ENCODE measurements at places on chromosomes 2 and 18.

GRCh38 chr18:36580874-36581750 is 247.7 kb downstream of the TPGS2 start:
- DNase-seq: no peak

- no peak for DNase-seq
Measured at GRCh38 chr2:99821572-99821971, 320.8 kb downstream of the AFF3 start.

DNA sequence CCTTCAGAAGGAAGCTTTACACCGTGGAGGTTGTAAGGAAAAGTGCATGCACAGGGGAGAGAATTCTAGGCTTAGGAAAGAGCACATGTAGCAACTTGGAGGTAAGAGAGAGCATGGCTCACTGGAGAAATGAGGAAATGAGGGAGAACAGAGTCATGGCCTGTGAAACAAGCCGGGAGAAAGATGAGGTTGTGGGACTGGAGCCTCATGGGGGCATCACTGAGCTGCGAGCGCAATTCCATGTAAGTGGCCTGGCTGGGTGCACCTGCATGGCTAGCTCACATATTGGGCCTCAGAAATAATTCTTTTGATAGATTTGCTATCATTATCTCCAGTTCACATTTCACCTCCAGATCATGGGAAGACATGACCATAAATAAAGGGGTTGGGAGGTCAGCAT is 785.5 kb upstream of the RAB6C start:
- no peak for DNase-seq

DNA sequence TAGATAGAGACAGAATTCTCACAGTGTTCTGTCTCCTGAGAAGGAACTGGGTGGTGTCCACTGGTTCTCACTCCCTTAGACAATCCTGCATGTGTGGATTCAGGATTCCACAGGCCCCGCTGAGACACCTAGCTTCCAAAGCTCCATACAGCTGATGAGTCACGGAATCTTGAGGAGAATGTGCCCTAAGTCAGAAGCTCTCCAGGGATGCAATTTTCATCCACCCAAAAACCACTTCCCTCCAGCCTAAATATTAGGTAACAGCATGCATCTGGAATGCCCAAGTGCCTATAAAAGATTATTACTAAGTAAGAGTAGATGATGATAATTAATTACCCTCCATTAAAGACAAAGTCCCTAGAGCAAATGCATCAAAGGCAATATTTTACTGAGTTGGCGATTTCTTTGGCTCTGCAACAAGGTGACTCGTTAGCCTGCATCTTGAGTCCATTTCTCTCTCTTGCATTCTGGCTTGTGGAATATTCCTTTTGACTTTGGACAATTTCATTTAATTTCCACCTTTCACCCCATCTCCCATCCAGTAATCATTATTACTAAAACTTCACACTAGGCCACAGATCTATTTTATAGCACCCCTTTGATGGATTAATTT is 475.1 kb downstream of the TNS1 start:
- DNase-seq: no peak

DNA sequence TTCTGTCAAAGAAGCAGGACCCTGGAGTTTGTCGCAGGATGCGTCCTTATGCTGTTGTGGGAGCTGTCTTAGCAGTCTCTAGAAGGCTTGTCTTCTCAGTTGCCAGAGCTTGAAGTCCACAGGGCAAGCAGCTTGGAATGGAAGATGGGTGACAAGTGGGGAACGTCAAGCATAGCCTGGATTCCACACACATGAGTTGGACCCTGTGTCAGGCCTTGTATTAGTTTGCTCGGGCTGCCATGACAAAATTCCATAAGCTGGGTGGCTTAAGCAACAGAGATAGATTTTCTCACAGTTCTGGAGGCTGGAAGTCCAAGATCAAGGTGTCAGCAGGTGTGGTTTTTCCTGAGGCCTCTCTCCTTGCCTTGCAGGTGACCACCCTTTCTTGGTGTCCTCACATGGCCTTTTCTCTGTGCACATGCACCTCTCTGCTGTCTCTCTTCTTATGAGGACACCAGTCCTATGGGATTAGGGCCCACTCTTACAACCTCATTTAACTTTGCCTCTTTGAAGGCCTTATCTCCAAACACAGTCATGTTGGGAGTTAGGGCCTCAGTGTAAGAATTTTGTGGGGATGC is 51.3 kb downstream of the THNSL2 start:
- no peak for DNase-seq

- no peak for DNase-seq
Measured at GRCh38 chr18:25658476-25658875, 306.5 kb upstream of the ZNF521 start.

GRCh38 chr2:235663875-235664274 is 170.0 kb downstream of the AGAP1 start:
- no peak for DNase-seq

DNA sequence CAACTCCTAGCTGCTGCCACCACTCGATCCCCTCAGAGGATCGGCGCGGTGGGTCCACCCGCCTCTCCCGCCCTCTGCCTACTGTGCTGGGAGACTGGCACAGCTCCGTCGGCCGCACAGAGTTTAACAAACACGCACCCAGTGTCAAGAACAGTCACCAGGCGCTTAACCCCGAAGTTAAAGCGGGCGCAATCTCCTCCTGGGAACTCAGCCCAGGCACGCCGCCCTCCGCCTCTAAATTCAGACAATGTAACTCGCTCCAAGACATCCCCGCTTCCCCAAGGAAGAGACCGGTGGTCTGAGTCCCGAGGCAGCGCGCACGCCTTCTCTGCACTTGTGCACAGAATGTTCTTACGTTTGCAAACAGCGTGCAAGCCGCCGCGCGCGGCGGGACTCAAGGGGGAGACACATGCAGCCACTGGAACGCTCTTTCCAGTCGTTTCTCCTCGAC is 533 bp downstream of the CXCR4 start:
- no peak for DNase-seq

DNA sequence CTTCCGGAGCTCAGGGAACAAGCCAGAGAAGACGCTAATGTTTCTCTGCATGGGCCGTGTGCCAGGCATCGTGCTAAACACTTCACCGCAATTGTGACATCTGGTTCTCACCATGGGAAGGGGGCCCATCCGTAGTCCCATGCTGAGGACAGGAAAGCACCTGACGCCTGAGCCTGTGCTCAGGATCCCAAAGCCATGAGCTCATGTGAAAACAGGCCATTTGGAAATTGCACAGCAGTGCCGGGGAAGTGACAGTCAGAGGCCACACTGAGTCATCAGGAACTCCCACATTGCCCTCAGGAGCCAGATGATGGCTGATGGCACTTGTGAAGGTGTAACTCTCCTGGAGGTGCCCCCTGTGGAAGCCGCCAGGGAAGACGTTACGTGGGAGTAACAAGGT is 141.0 kb downstream of the INHBB start:
- no peak for DNase-seq

- DNase-seq: no peak
Measured at GRCh38 chr2:7621018-7621814, 704.0 kb downstream of the RNF144A start.

DNA sequence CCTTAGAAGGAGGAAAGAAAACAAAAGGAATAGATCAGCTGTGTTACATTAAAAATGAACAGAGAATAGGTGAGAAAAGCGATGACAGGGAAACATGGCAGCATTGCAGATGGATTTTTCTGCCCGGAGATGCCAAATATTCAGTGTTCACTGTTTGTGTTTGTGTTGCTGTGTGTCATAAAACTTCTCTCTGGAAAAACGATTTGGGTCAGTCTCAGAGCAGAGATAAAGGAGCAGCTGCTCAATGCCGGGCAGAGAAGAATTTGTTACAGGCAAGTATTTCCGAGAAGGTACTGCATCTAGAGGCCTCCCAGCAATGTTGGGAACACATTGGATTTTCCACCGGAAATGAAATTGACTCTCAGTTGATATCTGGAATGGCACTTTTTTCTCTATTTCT is 156.4 kb upstream of the KLHL14 start:
- no peak for DNase-seq

DNA sequence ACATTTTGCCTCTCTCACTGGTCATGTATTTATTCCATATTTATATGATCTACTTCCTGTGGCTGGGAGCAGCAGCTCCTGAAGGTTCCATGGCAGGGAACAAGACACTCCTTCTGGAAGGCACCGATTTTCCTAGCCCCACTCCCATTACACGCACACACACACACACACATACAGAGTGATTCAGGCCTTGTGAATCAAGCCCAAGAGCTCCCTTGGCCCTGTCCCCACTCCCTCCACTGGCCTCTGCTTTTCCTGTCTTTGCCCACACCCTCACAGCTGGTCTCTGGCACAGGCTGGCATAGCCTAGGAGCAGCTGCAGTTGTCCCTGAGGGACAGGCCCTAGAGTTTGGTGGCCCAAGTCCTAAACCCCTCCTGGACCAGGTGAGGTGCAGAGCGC is 201.7 kb downstream of the NAPG start:
- DNase-seq: no peak

- no peak for DNase-seq
Measured at GRCh38 chr2:20436716-20437470, 10.0 kb upstream of the RHOB start.

- no peak for DNase-seq
Measured at GRCh38 chr2:75709297-75709696, 1.4 kb downstream of the GCFC2 start.

DNA sequence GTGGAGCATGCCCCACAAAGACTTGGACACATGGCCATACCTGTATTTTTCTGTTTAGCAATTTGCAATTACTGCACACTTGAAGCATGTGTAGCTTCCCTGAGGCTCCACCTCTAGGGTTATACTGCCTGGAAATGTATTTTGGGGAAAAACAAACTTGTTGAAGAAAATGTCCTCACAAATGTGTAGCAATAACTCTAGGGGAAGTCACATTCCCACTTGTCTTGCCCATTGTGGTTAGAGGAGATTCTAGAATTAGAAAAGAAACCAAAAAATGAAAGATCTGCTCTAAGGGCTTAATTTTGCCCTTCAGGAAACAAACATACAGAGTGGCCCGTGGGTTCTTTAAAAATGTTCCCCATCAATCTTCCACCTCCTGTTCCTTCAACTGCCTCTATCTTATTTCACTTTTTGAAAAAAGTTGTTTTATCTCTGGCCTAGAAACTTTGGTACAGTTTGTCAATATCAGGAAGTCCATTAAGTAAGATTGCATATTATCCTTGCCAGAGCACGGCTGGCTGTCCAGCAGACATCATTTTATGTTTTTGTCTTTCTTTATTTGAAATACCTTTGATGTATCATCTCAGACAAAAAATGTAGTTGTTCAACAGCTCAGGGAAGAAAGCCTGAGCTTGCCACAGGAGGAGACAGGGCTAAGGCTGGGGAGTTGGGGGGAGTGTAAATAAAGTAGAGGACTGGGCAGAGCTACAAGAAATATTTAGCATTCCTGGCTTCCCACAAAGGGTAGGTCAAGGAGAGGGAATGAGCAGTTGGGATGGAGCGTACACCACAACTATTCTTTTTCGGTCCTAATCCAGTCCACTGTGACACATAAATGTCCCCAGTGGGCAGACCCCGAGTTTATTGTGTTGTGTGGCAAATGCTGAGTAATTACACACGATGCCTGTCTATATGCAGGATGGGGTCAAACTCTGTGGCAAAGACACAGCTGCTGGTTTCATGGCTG is 96.8 kb upstream of the CDC42EP3 start:
- no peak for DNase-seq

DNA sequence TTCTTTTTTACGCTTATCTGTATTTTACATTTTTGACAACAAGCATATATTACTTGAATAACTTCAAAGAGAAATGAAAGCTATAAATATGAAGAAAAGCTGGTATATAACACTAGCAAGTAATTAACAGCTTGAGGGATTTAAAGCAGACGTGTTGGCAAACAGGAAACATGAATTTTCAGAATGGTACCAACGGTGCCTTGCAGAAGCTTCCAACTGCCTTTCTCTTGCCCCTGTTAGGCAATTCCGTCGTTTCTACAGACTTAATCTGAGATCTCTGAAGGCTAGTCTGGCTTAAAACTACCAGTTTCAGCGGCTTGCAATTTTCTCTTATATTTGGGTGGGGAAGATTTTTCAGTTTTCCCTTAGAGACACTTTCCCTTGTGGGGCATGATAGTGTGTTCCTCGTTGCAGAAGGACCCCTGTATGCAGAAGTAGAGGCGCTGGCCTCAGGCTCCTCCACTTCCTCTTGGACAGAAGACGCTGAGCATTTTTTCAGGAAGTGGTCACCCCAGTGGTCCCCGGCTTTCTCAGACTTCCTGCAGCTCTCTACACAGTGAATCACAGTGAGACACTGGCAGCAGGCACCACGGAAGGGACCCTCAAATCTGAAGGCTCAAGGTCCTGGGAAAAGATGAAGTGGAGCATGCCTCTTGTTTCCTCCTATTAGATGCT is 56.2 kb upstream of the SLC16A14 start:
- DNase-seq: no peak

DNA sequence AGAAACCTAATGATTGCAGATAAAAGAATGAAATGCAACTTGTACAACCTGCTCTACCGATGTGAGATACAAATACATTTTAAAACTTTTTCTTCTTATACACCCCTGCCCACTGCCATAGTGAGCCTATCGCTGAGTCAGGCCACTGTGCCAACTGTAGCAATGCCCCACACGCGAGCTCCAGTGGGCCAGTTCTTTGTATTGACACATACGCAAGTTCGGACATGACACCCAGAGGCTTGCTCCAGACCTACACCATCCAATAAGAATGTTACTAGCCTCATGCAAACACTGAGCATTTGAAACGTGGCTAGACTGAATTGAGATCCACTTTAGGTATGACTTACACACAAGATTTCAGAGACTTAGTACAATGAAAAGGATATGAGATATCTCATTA is 340.1 kb downstream of the ARHGAP15 start:
- peak; percentile 26 for DNase-seq

GRCh38 chr2:195587966-195588365 is 69.1 kb upstream of the SLC39A10 start:
- no peak for DNase-seq

DNA sequence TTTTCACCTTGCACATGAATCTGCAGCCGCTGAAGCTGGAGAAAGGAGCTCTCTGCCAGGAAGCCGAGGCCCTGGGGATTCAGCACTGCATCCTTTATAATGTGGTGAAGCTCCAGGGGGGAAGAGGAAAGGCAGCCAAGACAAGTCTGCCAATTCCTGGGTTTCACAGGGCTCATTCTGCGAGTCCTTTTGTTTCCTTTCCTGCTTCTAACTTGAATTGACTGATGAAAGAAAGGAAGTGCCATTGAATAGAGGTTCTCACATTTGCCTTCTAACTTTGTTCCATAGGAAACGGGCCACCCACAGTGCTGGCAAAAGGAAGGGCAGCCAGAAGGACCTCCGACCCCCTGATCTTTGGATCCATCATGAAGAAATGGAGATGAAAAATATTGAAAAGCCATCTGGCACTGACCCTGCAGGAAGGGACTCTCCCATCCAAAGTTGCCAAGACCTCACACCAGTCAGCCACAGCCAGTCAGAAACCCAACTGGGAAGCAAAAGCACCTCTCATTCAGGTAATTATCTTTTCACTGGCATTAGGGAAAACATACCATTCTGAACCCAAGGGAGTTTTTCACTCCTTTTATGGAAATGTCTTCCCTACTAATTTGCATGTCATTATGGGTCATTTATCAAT is 765.4 kb downstream of the MBD2 start:
- DNase-seq: no peak

DNA sequence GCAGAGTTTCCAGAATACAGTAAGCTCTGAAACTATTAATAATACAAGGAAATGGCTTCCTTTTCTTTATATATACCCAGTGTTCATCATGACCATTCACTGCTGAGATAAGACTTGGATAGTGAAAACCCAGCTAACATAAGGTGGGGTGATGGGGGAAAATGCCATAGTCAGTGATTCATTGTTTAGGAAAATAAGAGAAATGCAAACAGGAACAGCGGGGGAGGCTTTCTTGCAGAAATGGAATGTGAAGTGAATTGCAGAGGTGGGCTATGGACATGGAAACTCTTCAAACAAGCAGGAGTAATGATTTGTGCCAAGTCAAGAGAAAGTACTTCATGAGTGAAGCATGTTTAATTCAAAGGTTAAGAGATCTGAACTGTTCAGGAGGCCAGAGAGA is 519.4 kb downstream of the TDRD15 start:
- DNase-seq: no peak
